ENCODE measurements at places on chromosomes 11 and 22. TPM values are rescaled to one million over a fixed set of nuclear protein-coding genes. Genes with fewer than 3 reads are reported as not detected.

The PKP3 gene
- 3.6 TPM for total RNA-seq

The KCNK4 gene
- not detected for total RNA-seq

The VPREB1 gene
- not detected for total RNA-seq

The TEX54 gene
- not detected for total RNA-seq

The F2 gene
- 0.33 TPM for total RNA-seq

The DHCR7 gene
- 123 TPM for total RNA-seq

The CCDC188 gene
- not detected for total RNA-seq

The SAA2 gene
- total RNA-seq: not detected

The CLDN5 gene
- total RNA-seq: 3.0 TPM

The DENND6B gene
- 1.1 TPM for total RNA-seq

The TRPC6 gene
- 1.4 TPM for total RNA-seq

The EFCAB6 gene
- 0.31 TPM for total RNA-seq
